ENCODE measurements at places on chromosomes 5 and 9.

GRCh38 chr5:171770153-171770552, 15.5 kb upstream of the SMIM23 start:
- DNase-seq = no peak

DNA sequence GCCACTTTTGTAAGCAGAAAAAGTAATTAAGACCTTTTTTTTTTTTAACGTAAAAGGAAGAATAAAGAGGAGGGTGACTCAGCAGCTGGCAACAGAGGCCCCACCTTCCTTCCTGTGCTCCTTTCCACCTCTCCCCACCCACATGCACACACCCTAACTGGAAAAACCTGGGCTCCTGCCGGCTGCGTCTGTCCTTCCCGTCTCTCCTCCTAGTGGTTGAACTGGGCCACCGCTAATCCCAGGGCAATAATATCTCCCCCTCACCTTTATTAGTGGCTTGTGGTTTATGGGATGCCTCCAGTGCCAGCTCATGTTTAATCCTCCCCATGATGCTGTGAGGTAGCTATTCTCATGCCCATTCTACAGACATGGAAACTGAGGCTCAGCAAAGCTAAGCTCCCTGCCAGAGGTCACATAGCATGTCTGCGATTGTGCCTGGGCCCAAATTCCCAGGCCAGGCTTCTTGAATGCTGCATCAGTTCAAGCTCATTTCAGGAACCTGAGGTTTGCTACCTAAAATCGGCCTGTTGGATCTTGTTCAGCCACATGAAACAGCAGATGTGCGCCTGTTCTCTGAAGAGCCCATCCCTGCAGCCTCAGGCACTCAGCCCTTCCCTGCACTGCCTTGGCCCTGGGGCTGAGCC, 60.9 kb upstream of the IL17B start:
- no peak for DNase-seq

GRCh38 chr5:73126957-73127356, 6.6 kb downstream of the TMEM171 start:
- DNase-seq = no peak

GRCh38 chr9:37899041-37899440, 4.9 kb downstream of the SLC25A51 start:
- DNase-seq = no peak

- no peak for DNase-seq
Observed at GRCh38 chr9:20551236-20551635, 71.1 kb downstream of the MLLT3 start.

GRCh38 chr5:91028499-91028956, 354.6 kb downstream of the ARRDC3 start:
- DNase-seq = no peak

DNA sequence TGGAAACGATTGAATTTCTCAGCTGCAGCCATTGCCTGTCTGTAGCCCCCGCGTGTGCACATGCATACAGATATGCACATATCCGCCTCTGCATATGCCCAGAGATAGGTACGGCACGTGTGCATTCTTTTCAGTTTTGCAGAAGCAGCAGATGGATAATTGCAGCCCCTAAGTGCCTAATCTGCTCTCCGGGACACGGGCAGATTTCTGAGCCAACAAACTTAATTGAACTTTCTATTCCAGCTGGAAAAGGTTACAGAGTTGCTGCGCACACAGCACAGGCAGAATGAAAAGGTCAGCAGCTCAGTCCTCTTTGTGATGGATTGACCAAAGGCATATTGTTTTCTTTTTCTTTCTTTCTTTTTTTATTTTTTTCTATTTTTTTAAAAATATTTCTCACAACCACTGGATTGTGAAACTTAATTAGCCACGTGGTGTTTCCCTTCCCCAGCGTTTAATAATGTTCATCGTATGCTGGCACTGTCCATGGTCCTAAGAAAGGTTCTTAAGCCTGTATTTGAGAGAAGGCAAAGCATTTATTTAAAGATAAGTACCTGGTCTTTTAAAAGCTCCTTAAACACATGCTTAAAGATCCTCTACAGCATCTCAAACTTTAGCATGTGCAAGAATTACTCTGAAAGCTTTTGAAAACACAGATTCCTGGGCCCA, 270.2 kb upstream of the BRINP1 start:
- DNase-seq = no peak

DNA sequence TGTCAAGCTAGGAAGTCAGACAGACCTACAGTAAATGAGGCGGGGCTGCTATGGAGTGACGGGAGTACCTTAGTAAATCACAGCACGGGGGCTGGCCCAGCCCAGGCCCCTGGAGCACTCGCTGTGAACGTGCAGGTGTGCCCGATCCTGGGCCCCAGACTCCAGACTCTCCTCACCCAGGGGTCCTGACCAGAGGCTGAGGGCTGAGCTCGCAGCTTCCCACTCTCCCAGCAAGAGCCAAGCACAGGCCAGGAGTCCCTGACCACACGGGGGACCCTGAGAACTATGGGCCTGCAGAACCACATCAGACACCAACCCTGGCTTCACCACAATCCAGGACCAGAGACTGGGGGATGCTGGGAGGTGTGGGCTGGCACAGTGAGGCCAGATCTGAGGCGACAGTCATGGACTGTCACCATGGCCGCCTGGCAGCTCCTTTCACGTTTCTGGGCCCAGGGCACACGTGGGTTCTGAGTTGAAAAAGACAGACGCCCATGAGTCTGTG, 73.4 kb downstream of the ADAMTS2 start:
- no peak for DNase-seq

GRCh38 chr5:58244819-58245475, 214.9 kb downstream of the PLK2 start:
- DNase-seq = no peak

- DNase-seq = no peak
Observed at GRCh38 chr9:31520301-31521085, 864.0 kb upstream of the ACO1 start.

GRCh38 chr5:158634714-158635113, 465.0 kb downstream of the EBF1 start:
- no peak for DNase-seq

DNA sequence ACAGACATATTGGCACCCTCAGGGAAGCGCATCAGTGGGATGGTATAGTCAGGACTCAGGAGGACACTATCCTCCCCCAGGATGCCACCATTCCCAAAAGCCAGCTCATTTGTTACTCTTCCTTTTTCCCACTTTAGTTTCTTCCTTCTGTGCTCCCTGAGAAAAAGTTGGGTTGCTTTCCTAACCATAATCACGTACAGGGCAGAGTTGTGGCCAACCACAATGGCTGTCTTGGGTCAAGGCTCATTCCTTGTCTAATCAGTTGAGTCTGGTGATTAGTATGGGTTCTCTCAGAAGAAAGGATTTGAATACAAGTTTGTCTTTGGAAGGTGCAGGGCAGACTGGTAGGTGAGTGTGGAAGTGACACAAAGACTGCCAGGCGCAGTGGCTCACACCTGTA, 26.6 kb upstream of the ATP6V1G1 start:
- DNase-seq = no peak

DNA sequence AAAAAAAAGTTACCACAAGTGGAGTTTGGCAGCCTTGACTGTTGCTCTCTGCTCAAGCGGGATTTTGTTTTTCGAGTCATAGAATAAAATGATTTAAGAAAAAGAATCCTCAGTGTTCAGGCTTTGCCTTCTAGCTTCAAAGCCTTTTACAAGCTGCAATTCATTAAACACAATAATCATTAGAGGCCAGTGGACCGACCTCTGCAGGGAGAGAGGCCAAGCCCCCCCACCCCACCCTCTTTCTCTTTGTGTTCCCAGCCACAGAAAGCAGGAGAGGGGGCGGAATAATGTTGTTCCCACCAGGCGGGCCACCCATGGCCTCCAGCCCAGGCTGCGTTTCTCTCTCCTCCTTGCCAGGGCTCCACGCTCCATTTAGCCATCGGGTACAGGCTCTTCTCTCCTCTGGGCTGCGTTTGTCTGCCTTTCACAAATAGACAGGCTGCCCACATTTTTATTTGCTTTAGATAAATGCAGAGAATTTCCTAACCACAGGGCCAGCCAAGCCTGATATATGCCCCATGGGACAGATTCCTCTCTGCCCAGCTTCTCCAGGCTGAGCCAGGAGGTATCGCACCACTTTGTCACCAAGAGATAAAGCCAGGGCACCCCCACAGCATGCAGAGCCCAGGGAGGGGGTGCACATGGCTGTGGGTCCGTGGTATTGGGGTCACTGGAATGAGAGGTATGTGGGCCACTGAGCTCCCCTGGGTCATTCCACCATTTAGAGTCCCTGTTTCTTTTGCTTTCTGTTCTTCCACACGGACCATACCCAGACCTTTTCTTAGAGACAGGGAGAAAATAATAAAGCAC, 318.8 kb downstream of the PIK3R1 start:
- no peak for DNase-seq

DNA sequence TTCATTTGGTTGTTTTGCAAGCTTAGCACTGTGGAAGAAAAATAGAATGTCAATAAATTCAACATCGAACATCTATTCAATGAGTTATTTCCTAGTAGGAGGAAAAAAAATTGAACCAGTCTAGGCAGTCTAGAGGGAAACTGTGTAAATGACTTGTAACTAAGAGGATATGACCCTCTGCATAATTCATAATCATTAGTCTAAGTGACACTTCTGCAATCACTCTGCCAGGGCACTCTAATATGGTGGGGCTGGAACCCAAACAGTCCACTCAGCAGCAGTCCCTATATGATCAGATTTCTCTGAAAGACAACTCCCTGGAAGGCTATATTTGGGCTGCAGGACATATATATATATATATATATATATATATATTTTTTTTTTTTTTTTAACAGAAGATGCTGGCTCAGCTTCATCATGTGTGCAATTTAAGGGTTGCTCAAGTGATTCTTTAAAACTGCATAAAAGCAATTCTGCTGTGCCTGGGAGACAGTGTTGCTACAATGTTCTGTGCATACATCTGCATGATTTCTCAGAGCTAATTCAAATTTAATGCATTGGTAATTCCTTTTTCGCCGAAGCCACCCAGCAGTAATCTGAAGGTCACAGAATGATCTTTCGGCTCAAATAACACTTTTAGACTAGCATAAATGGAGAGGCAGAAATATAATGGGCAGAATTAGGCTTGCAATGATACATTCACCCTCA, 482.1 kb upstream of the ZNF608 start:
- DNase-seq = no peak

All from activated naive CD8-positive, alpha-beta T cell treated with anti-CD3 and anti-CD28 coated beads, Interleukin-2, amount 50 U/mL, for 16 hours (primary cell).